Cerebellar nuclear complex (tissue), 1 donor: ENCODE measurements at places on chromosomes 7 and 10.

- no peak for DNase-seq
Measured at GRCh38 chr7:33210958-33211357, 81.6 kb downstream of the BBS9 start.

DNA sequence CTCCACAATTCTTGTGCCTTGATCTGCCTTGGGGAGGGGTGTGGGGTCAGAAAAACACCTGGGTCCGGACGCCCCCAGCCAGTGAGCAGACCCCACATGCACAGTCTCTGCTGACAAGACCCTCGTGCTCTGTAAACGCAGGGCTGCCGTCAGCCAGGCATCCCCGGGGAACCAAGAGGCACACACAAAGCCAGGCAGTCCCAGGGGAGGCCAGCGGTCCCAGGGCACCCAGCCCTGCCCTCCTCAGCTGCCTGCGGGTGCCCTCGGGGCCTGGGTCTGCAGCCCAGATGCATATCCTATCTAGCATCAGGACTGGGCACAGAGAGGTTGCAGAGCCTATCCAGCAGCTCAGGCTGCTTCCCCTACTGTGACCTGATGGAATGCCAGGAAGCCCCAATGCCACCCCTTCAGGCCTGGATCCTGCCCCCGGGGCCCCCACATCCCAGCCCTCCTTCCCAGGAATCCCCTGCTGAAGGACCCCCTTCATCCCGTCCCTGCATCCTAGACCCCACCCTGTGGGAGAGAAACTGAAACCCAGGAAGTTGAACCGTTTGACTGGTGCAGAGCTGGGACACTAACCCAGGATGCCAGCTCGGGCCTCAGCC lies 92.4 kb downstream of the MICALL2 start:
- no peak for DNase-seq

- DNase-seq = no peak
Measured at GRCh38 chr10:126798649-126799048, 106.6 kb upstream of the DOCK1 start.

DNA sequence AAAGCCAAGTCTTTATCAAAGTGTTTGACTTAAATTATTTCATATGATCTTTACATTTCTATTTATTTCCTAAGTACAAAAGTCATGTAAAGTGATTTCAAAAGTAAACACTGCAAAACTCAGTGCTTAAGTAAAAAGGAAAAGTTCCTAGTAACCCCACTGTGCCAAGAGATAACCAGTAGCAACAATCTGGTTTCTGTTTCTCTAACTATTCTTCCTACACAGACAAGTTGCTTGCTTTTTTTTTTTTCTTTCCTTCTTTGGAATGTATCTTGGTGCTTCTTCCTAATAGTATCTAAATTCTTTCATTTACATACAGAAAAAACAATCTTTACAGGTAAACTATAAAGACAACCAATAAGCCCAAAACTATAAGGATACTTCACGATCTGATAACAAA lies 3.1 kb downstream of the JCAD start:
- no peak for DNase-seq

DNA sequence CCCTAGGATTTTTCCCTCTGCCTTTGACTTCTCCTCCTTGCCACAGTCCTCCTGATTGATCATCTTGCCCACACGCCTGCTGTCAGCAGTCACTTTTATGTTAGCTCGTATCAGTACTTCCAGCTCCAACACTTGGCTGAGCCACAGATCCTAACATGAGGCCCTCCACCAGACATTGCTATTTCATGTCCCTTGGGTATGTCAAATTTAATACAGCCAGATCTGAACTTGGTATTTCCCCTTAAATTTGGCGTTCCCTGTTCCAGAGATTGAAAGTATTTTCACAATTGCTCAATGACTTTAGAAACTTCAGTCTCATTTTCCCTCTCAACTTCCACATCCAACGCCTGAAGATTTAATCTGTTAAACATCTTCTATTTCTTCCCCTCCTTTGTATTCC lies 140.4 kb downstream of the RNLS start:
- DNase-seq = no peak

DNA sequence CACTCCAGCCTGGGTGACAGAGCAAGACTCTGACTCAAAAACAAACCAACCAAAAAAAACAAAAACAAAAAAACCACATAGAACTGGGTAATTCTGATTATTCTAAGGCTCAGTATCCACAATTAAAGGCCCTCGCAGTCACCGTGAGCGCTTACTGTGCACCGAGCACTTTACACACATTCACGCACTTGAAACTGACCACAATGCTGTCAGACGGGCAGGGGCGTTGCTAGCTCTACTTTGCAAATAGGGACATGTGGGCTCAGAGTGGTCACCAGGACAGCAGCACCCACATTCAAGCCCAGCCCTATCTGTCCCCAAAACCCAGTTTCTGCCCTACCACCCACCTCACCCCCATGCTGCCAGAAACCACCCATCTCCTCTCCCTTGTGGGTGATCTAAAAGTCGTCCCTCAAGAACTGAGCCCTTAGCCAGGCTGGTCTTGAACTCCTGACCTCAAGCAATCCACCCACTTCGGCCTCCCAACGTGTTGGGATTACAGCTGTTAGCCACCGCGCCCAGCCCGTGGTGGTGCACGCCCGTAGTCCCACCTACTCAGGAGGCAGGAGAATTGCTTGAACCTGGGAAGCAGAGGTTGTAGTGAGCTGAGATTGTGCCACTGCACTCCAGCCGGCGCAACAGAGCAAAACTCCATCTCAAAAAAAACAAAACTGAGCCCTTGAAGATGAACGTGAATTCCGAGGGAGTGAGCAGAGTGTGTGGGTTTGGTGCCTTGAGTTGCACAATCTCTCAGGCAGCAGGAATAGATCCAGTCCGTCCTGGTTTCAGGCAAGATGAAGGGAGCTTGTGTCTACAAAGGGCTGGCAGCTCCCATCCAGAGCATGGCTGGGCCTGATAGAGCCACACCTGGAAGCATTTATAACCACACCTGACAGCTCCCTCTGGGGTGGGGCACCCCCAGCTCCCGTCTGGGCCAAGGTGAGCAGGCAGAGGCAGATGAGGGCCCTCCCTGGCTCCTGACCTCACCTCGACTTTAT lies 5.4 kb upstream of the HSPB1 start:
- no peak for DNase-seq

DNA sequence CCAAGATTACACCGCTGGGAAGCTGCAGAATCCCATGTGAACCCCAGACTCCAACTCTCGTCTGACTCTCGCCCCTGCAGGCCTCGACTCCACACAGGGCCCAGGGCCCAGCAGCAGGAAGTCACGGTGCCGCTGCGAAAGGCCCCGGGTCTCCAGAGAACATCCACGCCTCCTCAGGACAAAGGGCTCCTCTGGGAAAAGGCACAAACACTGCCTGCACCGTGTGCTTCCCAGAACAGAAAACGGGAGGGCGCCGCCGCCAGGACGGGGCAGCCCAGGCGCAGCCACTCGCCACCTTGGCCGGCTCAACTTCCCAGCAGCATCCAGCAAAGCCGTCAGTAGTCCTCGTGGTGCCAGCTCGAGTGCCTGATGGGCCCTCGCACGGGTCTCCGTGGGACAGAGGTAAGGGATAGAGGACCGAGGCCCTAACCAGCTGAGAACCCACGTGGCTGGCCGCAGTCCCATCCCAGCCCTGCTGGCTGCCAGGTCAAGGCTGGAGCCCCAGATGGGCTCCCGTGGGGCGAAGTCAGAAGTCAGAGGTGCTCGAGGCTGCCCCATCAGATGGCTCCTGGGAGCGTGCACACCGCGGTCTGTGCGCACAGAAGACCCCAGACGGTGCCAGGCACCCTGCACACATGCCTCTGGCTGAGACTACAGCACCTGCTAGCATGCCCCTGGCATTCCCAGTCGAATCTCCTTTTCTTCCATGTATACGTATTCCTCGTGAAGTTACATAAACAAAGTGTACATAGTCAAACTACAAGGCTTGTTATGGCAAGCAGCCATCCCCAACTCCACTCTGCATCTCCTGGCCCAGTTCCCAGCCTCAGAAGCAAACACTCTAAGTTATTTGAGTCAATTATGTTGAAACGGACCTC lies 60.2 kb downstream of the MAD1L1 start:
- no peak for DNase-seq

DNA sequence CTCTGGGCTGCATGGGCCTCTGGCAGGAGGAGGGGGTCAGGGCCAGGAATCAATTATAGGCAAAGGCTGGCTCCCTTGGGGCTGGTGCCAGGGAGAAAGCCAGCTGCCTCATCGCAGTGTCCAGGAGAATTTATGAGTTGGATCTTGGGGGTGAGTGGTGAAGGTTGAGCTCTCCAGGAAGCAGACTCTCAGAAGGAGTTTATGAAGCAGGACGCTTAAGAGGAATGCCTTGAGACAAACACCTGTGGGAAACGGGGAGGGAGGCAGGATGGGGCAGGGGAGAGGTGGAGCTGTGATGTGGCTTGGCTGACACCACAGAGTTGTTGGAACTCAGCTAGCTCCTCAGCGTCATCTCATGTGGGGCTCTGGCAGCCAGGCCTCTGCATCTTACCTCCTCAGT lies 428.5 kb downstream of the RPS24 start:
- no peak for DNase-seq
